ENCODE measurements at places on chromosomes 4 and X.

- DNase-seq, result no peak
These were observed 2.8 kb downstream of the RTL5 start for GRCh38 chrX:72128881-72129280.

- DNase-seq, result peak; percentile 41
These were observed 2.7 kb upstream of the RENBP start for GRCh38 chrX:153947009-153947769.

DNA sequence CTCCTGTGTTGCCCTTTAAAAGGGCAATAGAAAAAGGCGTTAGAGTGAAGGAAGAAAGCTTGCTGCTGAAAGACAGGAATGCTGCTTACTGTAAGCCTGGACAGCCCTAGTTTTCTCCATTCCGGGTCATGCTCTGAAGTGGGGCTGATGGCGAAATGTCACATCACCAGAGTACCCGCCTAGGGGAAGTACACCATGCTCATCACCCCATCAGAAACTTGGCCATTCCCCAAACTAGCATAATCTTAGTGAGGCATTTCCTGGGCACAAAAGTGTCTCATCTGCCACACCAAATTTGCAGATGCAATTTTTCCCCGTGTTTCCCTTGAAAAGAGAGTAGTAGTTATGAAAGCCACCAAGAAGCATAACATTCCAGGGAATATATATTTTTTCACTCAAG, 47.8 kb upstream of the CAMK2D start:
- no peak for DNase-seq

DNA sequence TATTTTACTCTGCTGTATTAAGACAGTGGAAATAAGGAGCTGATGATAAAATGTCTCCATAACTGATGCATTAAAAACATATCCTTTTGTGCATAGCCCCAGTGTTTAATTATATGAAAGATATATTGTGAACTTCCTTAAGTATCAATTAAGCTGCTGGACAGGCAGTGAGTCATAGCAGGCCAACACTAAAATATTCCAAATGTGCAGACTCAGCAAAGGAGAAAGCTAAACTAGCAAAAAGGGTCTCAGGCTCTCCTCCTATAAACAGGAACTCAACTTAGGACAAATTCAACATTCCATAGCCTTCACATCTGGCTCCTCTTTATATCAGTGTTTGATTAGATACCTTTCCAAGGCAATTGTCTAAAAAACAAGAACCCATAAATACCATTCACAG, 15.6 kb downstream of the TNMD start:
- no peak for DNase-seq

DNA sequence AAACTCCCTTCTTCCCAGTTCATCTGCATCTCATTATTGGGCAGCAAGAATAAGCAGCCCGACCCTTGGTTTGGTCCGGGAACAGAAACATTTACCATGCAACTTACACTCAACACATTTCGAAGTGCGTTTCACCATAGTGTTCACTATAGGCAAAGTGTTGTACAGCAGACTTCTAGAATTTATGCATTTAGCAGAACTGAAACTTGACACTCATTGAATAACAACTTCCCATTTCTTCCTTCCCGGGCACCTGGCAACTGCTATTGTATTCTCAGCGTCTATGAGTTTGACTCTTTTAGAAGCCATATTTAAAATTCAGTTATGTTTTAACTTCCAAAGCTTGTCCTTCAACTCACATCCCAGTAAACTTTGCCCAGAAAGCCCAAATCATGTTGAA, 840.6 kb downstream of the NLGN4X start:
- no peak for DNase-seq

- DNase-seq, result no peak
These were observed 69.2 kb upstream of the PNPLA4 start for GRCh38 chrX:7996414-7996813.

DNA sequence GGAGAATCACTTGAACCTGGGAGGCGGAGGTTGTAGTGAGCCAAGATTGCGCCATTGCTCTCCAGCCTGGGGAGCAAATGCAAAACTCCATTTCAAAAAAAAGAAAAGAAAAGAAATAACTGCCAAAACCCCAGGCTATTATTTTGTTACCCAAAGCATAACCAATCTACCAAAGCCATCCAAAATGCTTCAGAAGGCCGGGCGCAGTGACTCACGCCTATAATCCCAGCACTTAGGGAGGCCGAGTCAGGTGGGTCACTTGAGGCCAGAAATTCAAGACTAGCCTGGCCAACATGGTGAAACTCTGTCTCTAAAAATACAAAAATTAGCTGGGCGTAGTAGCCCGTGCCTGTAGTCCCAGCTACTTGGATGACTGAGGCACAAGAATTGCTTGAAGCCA, 49.8 kb downstream of the SMIM31 start:
- no peak for DNase-seq

DNA sequence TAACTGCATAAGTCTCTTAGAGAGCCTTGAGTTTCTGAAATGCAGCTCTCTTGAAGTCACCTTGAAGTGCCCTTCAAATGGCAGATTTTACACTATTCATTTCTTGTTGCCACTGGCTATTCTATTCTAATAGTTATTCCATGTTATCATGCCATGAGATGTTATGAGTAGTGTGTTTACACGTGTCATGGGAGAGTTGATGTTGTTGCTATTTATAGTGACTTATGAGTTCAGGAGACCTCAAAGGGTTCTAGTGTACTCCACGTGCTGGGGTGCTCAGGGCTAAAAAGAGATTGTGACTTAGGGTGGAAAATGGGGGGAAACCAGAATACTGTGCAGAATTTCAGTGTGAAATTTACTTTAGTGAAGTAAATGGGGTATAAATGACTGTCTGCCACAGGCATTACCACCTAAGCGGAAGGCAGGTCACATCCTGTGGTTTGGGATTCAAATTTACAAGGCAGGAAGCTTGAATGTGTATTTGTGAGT, 77.1 kb upstream of the SLC4A4 start:
- no peak for DNase-seq

- DNase-seq, result no peak
These were observed 10.8 kb downstream of the CLCN4 start for GRCh38 chrX:10167573-10167972.

DNA sequence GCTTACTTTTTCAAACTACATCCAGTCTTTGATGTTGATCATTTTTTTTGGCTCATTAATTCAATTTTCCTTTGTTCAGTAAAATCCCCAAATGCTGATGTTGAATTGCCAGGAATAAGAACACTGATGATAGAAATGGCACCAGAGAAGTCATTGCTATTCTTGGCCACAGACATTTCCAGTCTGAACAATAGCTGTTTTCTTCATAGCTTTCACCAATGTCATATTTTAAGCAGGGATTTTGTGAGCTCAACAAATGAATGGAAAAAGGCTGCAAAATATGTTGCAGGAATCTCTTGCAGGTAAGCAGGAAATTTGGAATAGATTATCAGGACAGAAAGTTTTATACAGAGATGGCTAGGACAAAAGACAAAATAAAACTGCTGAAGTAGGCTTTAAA, 40.5 kb upstream of the GLRB start:
- DNase-seq, result no peak

DNA sequence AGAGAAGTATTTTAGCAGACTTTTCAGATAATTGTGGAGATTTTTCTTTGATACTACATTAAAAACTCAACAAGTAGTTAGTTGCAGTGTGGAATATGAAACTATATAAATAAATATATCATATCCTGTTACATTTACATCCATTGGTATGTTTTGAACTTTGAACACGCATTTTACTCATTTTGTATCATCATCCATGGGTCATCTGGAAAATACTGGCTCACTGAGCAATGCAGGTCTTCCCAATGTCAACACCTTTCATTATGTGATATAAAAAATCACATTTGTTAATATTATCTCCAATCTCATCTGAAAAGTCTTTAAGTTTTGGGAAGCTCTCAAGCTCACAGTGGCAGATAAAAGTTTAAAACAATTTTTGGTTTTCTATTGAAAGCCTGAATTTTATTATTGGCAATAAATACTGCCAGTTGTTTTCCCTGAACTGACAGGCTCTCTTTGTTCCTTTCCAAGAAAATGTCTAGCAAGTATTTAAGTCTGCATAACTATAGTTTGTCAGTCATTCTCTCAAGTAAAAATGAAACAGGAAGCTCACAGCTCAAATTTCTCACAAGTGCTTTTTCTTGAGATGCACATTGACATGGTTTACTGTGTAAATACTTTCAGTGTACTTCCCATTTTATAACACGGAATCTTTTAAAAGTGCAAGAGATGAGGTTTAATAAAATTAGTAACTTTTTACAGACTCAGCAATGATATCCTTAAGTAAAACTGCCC, 183.5 kb upstream of the GPC4 start:
- no peak for DNase-seq

- DNase-seq, result no peak
These were observed 286.8 kb downstream of the CRLF2 start for GRCh38 chrX:925652-926061.

- peak; percentile 1 for DNase-seq
These were observed 1673.8 kb upstream of the AGA start for GRCh38 chr4:179116011-179116410.

DNA sequence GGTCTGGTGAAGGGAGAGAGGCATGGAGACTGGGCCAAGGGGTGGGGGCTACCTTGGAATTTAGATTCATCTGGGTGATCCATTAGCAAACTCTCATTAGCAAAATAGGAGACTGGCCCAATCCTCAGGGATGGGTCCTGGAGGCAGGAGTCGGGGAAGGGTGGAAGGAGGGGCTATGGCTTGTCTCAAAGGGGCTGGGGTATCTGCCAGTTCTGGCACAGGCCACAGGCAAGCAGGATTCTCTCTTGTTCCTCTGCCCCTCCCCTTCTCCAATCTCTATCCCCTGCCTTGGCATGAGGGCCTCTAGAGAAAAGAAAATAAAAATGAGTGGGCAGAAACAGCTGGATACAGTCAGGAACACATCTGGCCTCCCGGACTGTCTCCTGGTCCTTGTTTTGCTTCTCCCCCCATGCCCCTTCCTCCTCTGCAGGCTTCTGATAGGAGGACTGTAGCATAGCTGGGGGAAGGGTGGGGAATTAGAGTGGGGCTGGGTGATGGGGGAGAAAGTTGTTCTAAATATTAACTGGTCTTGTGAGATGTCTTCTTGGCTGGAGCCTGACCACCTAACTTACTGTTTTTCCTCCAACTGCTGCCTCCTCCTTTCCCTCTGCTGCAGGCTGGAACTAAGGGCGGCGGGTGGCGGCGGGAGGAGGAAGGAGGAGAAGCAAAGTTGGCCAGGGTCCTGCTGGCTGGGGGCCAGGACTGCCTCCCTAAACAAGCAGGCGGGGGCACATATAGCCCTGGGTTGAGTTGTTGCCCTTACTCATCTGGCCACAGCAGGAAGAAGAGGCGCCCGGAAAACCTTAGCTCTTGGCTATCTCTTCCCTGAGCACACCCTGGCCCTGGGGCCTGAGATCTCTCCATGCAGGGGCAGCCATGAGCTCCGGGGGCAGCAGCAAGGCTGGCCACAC, 53.3 kb upstream of the LAS1L start:
- DNase-seq, result peak; percentile 16

DNA sequence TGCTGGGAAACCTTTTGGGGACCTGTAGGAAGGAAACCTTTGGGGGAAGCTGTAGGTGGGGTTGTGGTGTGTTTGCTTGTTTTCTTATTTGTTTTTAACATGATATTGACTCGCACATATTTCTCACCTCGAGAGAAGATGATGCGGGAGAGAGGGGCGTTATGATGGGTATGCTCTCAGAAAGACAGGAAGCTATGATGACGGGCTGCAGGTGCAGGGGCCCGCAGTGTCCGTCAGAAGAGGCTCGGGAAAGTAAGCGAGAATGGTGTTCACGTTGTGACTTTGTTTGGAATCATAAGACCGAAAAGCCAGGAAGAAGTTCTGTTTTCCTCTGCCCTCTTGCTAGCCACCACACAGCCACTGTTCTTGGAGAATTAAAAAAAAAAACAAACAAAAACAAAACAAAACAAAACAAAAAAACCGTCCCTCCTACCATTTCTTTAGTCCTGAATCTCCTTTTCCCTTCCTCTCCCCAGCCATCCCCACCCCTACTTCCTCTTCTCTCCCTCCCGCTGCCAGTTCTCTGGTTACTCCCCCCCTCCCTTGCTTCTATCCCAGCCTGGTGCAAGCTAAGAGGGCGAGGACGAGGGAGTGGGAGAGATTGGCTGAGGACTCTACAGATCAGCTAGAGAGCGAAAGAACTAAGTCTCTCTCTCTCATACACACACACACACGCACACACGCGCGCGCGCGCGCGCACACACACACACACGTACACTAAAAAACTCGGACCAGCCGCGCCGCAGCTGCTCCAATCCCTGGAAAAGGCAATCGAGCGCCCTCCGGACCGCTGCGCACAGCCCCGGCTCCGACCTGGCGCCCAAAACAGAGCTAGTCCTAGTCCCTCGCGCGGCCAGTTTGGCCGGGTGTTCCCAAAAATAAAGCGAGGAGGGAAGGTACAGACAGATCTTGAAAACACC, at the start of gene BMP3:
TSS of gene BMP3 (plus strand) at position 648 of the 920 bp plus-strand sequence. CDS start 577 bp downstream, outside the sequence.
- no peak for DNase-seq

DNA sequence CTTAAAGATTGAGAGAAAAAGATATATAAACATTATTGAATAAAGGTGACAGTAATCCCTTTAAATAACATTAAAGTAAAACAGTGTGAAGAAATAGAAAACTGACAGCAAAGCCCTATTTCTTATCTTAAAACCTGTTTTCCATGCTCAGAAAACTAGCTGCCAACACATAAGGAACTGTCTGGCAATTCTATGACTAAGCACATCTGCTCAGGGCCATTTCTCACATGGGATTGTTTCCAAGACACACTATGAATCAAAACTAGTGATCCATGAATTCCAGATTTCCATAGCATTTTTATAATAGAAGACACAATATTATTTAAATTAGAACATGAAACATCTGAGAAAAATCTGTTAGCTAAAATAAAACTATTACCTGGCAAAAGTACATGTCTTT, 113.4 kb downstream of the SCLT1 start:
- DNase-seq, result peak; percentile 13

- no peak for DNase-seq
These were observed 46.5 kb downstream of the CWH43 start for GRCh38 chr4:49032440-49033161.

- DNase-seq, result peak; percentile 18
These were observed 54.1 kb downstream of the BMP3 start for GRCh38 chr4:81084634-81085033.

DNA sequence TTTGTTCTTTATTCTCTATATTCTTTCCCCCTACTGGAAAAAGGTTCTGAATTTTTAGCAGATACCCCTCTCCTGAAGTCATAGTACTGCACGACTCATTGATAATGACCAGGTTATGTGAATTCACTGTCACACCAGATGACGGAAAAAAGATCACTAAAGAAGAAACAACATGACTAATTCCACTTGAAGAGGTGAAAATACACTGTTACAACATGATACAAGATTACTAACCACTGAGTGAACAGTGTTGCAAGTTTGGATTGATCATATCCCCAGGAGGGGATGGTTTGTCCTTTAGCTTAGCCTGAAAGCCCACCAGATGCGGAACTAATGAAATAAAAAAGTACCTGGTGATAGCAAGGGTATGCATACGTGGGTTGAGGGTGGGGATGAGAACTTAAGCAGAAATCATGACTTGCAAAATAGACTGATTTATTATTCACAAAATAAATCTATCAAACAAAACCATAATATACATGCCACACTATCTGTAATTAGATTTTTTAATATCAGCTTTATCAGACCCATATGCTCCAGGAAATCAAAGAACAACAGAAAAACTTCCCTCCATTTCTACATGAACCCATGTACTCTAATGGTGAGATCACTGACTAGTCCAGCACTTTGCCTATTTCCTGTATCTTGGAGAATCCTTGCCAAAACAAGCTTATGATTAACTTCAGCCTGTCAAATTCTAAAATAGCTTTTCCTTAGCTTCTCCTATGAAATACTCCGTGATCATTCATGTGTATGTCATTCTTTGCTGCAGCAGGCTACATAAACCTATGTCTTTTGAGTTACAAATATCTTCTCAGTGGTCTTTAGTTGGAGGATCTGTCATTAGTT, 257.4 kb upstream of the AGA start:
- no peak for DNase-seq

- DNase-seq, result no peak
These were observed 9.0 kb upstream of the SLC25A6 start for GRCh38 chrX:1400742-1401471.

Data from AG04450 (cell line).